IPS-NIHi11 (cell line): ENCODE measurements at places on chromosomes 5 and 9.

DNA sequence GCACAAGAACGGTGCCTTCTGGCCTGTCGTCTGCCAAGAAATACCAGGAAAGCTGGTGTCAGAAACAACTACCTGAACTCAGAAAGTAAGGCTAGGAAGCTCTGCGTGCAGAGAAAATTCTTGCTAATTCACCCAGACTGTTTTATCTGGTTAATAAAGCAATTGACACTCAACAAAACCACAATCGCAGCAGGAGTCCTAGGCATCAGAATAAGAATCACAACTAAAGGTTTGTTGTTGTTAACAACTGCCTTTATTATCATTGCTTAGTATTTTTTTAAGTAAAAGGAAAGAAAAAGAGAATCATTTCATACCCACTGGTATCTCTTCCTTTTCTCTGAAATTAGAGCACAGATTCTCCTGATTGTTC, 3.9 kb upstream of the ISL1 start:
- DNase-seq, result no peak

DNA sequence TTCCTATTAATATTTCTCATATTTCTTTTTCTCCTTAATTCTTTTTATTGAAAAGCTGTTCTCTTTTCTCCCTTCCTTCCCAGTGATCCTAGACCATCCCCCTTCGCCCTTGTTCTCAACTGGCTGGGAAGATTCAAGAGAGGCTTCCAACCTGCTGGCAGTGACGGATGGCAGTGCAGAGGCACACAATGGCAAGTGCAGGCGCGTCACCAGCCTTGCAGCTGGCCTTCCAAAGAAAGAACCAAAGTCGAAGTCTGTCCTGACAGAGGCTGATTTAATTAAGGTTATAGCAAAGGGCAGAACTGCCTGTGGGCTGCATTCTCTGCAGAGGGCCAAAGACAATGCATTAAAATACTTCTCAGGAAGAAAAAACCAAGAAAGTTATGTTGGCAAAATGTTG, 7.4 kb downstream of the CEMIP2 start:
- no peak for DNase-seq

GRCh38 chr5:106966686-106967315, 703.9 kb downstream of the EFNA5 start:
- DNase-seq, result no peak

- no peak for DNase-seq
Observed at GRCh38 chr5:122436615-122437014, 124.6 kb downstream of the SNCAIP start.

DNA sequence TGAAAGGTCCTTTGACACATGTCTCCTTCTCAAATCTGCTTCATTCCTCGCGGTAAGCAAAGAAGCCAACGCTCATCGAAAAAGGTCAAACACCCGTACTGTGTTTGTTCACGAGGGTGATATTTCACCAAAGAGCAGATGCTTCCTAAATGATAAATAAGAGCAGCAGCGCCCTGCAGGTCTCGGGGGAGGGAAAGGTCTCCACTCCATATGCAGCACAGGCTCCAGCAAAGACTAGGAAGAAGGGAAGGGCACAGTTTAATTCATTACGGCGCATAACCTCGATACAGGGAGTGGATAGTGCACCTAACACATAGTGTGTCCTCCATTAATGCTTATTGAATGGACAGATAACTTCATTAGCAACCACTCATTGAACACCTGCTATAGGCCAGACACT, 593.3 kb downstream of the CDK5RAP2 start:
- no peak for DNase-seq

DNA sequence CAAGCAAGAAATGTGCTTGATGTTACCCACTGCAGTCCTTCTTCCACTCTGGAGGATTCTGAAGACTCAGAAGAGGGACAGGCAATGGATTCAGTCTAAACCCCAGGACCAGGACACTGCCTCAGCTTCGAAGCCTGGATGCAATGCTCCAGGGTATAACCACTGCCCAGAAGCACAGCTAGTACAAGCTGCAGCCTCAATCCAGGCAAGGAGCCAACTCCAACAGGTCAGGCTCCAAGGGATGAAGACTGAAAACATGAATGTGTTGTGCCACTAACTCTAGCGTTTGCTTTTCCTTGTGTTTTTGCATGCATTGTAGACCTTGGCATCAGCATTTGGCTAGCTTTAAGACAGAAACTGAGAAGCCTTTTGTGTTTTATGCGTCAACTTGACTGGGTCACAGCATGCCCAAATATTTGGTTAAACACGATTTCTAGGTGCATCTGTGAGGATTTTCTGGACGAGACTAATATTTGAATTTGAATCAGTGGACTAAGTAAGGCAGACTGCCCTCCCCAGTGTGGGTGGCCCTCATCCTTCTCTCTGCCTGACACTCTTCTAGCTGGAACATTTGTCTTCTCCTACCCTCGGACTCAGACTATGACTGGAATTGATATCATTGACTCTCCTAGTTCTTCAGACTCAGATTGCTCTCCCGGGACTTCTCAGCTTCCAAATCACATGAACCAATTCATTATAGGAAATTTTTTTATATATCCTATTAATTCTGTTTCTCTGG, 20.5 kb upstream of the GPX3 start:
- no peak for DNase-seq

GRCh38 chr5:147412561-147412960, 97.3 kb downstream of the DPYSL3 start:
- DNase-seq, result no peak

- DNase-seq, result peak; percentile 71
Observed at GRCh38 chr5:61625681-61626621, 293.9 kb downstream of the ZSWIM6 start.

- DNase-seq, result no peak
Observed at GRCh38 chr9:102403514-102403913, 591.6 kb upstream of the CYLC2 start.

GRCh38 chr5:99607124-99607523, 678.3 kb upstream of the CHD1 start:
- DNase-seq, result no peak

GRCh38 chr5:11555171-11555570, 349.1 kb downstream of the CTNND2 start:
- DNase-seq, result no peak

DNA sequence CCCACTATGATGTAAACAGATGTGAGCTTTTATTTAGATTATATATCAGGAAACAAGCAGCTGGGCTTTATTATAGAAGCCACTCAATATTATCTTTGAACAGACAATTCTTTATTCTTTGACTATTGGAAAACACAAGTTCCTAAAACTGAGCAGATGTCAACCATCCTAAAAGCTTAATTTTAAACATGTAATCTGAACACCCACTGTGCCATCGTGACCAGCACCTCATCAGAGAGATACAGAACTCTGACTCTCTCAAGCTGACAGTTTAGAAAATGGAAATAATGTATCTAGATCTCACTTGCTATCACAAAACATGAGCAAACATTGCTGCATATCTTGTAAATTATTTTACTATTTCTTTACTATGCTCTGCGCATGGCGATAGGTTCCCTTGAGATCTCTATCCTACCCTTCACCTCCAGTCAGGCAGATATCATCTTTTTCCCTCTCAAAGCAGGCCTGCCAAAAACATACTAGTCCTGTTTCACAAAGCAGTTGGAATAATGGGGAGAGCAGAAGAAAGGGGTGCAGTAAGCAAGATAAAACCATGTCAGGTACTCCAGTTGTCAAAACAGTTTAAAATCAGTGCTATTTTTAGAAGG, 151.0 kb downstream of the KIAA0825 start:
- no peak for DNase-seq

- no peak for DNase-seq
Observed at GRCh38 chr5:148368299-148368698, 15.5 kb upstream of the FBXO38 start.

GRCh38 chr9:122204055-122204454, 24.7 kb downstream of the LHX6 start:
- DNase-seq, result no peak

DNA sequence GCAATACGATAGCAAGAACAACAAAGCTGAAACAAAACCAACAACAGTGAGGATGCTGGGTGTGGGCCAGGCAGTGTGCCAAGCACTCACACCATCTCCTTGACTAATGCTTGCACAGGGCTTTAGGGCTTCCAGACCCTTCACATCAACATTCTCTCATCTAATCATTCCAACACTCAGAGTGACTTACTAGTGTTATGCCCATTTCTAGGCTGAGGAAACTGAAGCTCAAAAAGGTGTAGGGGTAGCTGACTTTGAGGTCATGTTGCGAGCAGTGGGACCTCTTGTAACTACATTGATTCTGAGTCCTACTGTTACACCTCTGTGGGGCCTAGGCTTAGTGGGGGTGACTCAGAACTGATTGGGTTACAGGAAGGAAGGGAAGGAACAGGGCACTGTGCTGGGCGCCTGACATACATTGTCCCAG, 9.7 kb downstream of the ANGPTL2 start:
- no peak for DNase-seq

DNA sequence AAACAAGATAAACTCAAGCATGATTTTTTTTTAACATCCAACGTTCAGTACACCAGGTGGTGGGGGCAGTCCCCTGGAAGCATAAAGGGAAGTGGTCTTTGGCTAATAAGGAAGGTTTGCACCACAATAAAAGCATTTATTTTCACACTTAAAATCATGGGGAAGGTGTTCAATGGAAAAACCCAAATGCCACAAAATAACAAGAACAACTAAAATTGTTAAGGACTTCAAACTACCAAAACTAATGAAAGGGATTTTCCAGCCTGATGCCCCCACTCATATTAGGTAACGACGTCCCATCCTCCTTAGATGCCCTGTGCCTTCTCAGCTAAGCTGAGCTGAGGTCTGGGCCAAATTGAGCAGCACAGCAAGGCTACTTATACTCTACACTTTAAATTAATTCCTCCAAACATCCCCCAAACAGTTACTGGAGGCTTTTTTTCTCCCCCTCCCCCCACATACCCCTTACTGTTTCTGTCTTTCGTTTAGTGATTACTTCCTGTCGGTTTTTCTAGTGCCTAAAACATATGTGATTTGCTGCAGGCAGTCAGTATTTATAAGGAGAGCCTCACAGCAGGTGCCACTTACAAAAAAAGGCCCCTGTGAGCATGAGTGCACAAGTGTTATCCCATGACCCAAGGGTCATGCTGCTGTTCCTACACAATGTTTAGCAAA, 259.7 kb upstream of the ZNF608 start:
- peak; percentile 21 for DNase-seq
